ENCODE measurements at places on chromosomes 1 and 21.
A peak's percentile ranks its signal among the peaks of the same experiment; 100 is the strongest.

GRCh38 chr1:32885676-32886003, 651 bp upstream of the HPCA start:
- DNase-seq = no peak

- DNase-seq = no peak
These were observed 17.2 kb downstream of the KCNN3 start for GRCh38 chr1:154852845-154853244.

GRCh38 chr1:33025180-33025569, 11.5 kb downstream of the AK2 start:
- DNase-seq = no peak

DNA sequence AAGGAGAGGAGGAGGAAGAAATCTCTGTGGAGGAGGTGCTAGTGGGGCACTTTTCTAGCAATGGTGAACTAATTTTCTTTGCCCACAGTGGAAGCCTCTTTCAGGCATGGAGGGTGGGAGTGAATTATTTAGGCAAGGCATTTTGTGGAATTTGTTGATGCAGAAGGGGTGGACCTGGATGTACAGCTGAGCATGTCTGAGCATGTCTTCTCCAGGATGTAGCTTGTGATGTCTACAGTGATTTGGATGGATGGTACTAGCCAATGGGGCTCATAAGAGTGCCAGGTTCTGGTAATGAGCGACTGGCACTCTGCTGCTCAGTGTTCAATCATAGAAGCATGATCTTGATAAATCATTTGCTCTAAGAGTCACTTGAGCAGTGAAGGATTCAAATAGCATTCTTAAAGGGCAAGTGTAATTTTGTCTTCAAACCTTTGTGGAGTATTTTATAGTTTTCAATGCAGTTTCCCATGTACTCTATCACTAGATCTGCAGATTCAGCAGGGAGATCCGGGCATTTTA, 153.9 kb upstream of the LMO4 start:
- no peak for DNase-seq

- DNase-seq = peak; percentile 78
These were observed 5.8 kb downstream of the INKA2 start for GRCh38 chr1:111733183-111733991.

DNA sequence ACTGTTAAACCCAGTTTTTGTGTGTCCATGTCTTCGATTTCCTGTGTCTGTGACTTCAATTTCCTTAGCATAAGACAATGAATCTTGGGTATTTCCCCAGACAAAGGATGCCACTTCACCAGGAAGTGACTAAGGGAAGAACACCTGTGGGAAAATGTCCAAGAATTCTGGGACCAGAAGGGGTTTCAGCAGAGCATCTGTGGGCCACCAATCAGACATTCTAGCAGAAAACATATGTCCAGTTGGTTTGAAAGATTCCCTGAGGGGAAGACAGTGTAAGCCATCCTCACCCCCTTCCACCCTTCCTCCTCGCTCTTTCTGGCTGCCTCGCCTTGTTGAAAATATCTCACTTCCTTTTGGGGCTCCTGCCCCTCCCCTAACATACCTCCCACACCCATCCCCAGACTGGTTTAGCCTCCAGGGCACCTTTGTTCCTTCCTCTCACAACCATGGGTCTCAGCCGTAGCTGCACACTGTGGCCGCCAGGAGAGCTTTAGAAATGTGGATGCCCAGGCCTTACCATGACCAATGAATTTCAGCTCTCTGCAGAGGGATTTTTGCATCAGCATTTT, 25.5 kb upstream of the IFNAR1 start:
- peak; percentile 66 for DNase-seq

DNA sequence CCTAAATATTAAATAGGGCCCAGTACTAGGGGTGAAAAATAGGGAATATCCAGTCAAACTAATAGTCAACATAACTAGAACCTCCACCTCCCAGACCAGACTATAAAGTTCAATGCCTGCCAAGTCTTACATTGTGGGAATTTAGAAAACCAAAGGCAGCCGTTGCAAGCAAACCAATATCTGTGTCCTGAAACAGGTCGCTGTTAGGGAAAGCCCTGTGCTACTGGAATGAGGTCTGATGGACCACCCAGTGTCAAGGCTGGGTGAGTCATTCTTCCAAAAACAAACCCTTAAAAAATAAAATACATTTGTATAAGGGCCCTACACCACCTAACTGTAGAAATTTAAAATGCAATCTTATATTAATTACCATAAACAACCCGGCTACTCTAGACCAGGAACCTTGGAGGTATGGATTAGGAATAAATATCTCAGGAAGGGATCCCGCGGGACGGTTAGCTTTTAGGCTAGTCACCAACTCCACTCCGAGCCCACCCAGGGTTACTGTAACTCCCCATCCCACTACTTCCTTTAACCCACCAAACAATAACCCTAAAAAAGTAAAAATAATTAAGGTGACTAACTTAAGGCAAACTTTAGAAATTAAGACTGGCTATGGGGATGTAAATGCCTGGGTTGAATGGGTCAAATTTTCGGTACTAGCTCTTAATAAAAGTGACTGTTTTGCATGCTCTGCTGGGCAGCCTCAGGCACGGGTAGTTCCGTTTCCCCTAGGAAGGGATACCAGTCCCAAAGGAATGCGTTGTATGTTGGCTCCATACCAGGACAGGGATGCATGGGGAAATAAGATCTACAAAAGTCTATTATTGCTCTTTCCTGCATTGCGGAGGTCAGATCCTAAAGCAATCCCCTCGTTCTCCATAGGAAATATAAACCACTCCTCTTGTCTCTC, 65.4 kb upstream of the TLR5 start:
- no peak for DNase-seq

DNA sequence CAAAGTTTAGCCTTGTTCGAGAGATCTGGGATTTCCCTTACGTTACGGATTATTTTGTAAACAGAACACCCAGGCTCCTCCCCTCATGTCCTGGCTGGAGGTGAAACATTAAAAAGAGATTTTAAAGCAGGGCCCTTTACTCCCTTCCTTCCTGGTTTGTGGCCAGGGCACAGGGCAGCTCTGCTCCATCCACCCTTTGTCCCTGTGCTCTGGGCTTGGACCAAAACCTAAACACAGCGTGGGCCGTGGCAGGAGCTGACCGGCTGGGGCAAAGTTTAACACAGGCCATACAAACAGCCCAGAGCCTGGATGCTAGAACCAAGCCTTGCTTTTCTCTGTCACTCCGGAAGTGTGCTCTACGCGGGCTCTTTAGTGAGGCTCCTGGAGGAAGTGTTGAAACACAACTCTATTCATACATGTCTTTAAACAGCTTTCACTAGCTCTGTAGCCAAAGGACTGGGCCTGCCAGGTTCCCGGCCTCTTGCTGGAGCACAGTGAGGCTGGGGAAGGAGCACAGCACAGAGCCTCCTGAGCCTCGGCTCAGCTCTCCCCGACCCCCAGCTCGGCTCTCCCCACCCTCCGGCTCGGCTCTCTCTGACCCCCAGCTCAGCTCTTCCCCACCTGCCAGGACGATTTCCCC, 84.7 kb downstream of the PDE9A start:
- peak; percentile 40 for DNase-seq

- DNase-seq = no peak
These were observed 32.3 kb downstream of the ERRFI1 start for GRCh38 chr1:7993593-7994479.

DNA sequence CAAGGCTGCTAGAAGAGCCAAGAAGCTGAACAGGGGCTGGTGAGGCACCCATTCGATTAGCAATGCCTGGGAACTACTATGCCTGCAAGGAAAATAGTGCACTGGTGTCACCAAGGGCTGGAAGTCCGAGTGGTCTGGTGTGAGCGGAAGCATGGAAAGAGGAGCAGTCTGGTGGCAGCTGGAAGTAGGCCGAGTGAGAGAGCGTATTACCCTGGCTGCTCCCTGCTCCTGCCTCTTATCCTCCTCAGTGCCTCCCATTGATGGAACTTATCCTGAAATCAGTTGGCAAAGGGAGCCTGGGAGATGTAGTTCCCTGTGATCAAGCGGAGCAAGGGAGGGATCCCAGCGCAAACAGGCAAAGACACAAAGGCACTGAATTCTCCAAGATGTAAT, 9.6 kb downstream of the SMAP2 start:
- DNase-seq = no peak

GRCh38 chr1:82823876-82824275, 1023.1 kb downstream of the ADGRL2 start:
- DNase-seq = no peak

GRCh38 chr1:116508984-116509980, 61.5 kb downstream of the CD58 start:
- DNase-seq = peak; percentile 62

DNA sequence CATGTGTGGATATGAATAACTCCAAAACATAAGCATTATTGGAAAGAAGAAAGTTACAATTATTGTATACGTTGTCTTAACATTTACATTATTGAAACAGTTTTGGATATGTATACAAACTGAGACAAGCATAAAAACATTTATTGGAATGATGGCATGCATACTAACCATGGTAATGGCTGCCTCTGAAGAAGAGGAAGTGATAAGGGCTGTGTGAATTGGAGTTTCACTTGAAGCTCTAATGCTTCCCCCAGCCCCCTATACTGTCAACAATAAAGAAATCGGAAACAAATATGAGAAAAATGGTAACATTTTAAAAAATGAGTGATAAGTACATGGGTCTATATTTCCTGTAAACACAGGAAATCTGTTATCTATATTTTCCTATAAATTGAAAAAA, 367.7 kb upstream of the DPYD start:
- no peak for DNase-seq

DNA sequence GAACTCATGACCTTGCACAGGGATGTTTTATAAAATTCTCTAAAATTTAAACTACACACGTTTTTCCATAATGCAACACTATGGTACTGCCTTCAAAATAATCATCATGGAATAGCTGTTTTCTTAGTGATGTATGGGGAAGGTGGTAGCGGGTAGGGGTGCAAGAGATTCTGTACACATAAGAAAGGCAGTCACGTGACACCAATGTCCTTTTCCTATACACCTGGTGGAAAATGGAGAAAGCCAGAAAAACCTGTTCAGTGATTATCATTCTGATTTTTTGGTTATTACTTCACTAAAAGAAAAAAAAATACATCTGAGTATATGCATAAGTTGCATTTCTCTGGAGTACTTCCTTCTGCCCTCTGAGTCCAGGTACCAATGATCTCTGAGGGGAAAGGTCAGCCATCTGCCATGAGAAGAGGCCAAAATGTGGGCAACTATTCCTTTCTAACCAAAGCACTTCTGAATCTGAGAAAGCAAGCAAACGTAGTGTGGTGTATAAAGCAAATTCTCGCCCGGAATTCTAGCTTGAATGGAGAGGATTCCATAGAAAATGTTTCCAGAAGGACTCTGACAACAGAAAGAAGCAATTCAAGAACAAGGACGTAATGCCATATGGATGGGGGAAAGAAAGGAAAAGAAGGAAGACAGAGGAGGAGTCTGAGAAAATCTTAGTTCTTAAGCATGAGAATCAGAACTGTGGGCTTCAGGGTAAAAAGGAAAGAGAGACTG, 137.3 kb downstream of the RERE start:
- DNase-seq = no peak

GRCh38 chr1:3527774-3528173, 73.3 kb downstream of the ARHGEF16 start:
- no peak for DNase-seq

DNA sequence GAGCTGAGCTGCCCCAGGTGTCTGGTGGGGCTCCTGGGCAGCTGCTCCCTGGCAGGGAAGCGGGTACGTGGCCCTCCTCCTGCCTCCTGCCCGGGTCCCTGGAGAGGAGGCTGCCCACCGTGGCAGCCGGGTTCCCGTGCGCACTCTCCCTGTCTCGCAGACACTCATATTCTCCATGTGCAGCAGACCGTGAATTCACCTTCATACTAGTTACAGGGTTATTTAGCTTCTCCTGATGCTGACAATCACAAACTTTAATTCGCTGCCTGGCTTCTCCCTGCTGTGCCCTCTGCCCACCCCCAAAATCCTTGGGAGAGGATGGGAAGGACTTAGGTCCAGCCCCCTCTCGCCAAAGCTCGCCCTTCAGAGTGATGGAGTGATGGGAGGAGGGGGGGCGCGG, 95.3 kb downstream of the CASZ1 start:
- no peak for DNase-seq

- DNase-seq = no peak
These were observed 16.6 kb upstream of the SLC2A5 start for GRCh38 chr1:9086045-9086444.

- peak; percentile 43 for DNase-seq
These were observed 159.7 kb upstream of the NRIP1 start for GRCh38 chr21:15224346-15225086.

DNA sequence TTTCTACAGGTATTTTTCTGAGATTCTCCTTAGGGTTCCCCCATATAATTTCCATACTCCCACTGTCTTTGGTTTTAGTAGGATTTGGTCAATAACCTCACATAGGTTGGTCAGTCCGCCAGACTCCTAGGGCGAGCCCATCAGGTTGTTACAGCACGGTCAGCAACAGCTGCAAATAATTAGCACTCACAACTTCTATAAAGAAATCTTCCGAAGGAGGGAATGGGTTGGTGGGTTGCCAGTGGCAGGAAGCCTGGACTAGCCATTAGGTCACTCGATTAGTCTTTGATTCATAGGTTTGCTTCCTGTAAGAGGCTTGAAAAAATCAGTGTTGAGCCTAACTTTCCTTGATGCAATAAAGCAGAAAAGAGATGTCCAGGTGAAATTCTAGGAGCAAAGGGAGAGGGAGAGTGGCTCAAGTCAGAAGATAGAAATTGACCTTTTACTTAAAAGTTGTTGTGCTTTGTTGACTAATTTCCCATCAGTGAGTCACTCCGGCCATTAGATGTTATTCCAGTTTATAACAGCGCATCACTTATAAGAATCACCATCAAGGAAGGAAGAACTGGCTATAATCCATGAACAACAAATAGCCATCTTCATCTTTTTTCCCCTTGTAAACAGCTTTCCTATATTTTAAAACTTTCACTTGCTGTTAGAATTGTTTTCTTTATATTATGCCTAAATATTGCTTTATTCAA, 88.3 kb downstream of the TPR start:
- no peak for DNase-seq

DNA sequence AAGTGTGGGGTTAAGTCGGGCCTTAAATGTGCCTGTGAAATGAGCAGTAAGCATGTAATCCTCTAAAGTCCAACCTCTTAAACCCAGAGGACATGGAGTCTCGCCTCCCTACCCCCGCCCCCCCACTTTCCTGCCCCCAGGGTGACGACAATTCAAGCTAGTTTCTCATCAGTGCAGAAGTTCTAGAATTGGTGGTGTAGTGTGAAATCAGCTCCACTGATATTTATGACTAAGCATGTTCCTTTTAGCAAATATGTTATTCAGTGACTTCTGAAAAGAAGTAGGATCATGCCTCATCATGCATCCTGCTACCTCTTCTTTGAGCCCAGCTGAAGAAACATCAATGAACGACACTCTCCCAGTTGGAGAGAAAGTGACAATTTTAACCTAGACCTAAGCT, 2.6 kb upstream of the ABCB10 start:
- DNase-seq = no peak

All from CD4-positive, alpha-beta T cell treated with Interleukin-15 for 1 hour (primary cell).